HFFc6 (cell line): ENCODE measurements at places on chromosomes 6 and 20.

- no peak for DNase-seq
Measured at GRCh38 chr6:114339706-114340105, 3.1 kb downstream of the HS3ST5 start.

DNA sequence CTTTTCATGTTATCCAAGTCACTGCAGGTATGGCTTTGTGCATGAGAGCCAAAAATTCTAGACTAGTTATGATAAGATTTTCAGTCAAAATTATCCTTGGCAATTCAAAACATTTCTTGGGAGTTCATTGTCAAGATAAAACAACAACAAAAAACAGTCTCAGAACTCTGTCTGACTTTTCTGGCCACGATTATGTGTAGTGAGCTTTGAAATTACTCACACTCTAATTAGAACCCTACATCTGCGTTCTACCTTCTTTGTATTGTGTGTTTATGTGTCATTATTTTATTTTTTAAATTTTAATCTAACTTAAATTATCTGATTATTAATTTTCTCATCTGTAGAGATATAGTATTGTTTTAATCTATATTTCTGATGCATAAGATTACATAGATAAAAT lies 459.2 kb downstream of the FRK start:
- no peak for DNase-seq

- DNase-seq, result no peak
Measured at GRCh38 chr6:53347250-53347920, 1.4 kb downstream of the ELOVL5 start.

DNA sequence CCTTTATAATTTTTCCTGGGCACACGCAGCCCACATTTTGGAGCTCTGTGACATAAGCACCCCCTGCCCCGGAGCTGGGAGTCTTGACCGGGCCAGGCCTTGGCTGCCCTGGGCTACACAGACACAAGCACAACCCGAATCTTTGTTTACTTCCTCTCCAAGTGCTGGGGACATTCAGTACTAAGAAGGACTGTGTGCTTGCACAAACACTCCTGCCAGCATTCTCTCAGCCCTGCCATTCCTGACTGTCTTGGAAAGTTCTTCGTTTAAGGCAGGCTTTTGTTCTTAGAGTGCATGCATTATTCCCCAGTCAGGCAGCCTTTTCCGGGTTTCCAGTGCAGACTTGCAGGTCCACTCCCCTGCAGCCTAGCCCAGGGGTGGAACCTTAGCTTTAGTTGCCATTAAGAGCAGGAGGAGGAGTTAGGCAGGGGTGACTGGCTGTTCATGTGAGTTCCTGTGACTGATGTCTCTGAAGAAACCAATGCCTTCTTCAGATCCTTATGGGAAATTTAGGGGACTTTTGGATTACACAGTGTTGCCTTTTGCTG lies 28.6 kb downstream of the FOXO3 start:
- DNase-seq, result peak; percentile 56

- no peak for DNase-seq
Measured at GRCh38 chr6:158408013-158408412, 95.7 kb downstream of the TULP4 start.

DNA sequence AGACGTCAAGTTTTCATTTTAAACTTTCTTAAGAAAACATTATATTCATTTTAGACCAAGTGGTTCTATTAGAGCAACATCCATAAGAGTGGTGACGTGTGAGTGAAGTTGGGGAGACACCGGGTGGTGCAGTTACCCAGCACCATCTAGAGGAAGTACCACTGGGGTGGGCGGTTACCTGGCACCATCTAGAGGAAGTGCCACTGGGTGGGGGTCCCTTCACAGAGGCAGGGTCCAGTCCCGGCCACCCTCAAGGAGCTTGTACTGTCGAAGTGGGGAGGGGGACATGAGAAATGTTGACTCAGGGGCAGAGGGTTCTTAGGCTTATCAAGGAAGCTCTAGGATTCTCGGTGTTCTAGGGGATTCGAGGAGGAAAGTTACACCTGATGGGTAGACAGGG lies 26.2 kb downstream of the PHACTR3 start:
- DNase-seq, result no peak

DNA sequence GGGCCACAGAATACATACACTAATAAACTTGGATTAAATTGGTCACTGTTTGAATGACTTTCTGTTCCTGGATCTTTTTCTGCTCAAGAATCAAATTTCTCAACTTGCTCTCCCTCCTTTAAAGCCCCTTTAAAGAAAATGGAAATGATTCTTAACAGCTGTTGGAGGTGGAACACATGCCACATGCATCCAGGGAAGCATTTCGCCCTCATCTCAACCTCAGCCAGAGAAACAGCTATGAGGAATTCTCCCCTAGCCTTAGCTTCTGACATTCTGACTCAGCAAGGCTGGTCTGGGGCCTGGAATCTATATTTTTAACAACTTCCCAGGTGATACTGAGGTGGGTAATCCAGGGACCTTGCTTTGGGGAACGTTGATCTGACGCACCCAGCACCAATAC lies 263.4 kb upstream of the ECI2 start:
- no peak for DNase-seq

DNA sequence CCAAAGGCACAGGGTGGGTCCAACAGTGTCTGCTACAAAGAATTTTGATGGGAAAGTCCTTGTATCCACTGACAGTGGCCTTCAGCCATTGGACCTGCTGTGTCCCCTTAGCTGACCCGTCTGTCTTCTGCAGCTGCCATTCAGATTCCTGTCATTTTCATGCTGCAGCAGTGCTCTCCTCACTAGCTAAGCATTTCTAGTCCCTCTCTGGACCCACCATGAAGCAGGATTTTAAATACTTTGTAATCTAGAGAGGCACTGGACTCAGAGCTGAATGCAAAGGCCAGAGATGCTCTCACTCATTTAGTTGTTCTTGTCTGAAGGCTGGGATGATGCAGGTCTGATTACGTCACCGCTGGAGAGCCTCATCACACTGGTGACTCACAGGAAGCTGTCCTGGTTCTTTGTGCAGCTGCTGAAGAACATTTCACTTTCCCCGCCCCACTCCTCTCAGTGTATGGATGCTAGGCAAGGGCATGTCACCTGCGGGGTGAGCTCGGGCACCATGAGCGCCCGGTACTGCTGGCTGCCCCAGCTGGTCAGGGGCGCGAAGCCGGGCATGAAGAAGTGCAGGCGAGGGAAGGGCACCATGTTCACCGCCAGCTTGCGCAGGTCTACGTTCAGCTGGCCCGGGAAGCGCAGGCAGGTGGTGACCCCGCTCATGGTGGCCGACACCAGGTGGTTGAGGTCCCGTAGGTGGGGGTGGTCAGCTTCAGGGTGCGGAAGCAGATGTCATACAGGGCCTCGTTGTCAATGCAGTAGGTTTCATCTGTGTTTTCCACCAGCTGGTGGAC lies 19.4 kb upstream of the TUBB2A start:
- peak; percentile 85 for DNase-seq

DNA sequence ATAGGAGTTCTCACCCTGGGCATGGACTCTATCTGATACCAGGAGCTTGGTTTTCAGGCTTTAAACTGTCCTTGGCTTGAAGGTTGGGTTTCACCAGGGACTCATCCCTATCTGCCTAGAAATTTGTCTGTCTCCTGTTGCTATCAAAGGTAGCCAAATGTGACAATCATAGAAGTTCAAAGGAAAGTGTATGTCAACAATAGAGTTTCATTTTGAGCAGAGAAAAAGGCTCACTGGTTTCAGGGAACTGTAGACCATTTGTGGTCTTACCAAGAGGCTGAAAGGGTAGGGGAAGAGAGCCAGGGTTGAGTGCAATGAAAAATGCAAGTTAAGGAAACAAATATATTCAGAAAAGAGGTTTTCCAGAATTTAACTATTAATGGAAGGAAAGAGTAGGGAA lies 966.8 kb upstream of the CITED2 start:
- DNase-seq, result no peak

DNA sequence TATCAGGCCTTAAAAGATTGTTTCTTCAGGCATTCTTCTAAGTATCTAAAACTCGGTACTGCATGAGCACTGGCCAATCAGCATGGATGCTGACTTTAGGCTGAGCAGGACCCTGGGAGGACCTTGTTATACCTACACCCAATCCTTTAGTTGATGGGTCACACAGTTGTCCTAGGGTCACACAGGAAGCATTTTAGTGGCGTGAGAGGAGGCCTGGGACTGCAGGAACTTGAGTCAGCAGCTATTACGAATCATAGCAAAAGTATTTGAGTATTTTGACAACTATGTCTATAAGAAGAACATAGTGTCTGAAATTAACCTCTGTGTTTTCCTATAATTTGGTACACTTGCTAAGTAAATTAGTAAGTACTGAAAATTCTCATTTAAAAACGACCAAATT lies 741.4 kb downstream of the HACE1 start:
- DNase-seq, result no peak

DNA sequence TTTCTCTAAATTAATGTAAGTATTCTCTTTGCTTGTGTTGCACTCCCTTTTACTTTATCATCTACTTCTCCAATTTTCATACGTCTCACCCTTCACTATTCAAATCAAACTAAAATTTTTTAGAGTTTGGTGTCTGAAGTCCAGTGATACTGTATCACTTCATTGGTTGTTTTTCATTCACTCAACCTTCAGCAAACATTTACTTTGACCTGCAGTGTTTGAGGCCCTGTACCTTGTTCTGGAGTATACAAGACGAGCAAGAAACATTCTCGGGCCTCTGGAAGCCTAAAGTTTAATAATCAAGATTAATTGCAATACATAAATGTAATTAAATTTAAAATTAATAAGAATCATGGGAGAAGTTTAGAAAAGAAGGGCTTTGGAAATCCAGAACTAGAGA lies 64.6 kb downstream of the SCAF8 start:
- no peak for DNase-seq

DNA sequence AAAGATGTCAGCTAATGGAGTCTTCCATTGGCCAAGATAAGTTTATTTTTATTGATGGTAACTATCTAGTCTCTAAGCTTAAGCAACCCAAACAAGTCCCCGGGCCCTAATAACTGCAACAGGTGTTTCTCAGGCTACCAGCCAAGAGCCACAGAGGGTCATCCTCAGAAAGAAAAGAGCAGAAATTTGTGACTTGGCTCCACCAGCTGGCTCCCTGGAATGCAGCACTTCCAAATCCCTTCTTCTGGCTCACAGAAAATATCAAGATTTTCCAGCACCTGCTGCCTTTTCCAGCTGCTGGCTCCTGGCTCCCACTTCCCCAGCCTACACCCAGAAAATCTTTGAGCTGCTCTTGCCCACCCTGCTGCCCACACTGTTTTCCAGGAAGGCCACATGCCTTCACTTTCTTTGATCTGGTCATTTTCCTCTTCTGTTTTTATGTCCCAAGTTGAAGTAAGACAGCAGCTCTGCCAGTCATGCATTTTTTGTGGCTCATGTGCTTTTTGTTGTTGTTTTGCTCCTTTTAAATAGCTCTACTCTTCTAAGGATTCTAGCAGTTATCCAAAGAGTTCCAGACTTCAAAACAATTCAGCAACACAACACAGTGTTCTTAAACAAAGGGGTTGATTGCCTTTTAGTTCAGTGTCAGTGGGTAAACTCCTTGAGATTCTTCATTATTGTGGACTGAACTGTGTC lies 151.0 kb upstream of the SMLR1 start:
- peak; percentile 31 for DNase-seq

DNA sequence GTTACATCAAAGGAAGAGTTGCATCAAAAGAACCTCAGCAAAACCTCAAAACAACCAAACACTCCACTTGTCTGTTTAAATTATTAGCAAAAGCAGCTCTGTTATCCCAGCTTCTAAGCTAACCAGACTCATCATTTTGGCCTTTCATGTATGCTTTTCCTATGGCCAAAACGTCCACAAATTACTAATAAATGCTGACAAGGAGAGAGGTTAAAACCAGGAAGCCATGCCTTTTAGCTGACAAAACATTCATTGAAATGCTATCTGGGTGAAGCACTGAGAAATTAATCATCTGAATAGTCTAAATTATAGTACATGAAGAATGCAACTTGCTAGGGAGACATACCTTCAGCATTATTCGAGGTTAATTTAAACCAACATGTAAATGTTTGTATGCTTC lies 80.6 kb downstream of the LAMA2 start:
- DNase-seq, result peak; percentile 60

DNA sequence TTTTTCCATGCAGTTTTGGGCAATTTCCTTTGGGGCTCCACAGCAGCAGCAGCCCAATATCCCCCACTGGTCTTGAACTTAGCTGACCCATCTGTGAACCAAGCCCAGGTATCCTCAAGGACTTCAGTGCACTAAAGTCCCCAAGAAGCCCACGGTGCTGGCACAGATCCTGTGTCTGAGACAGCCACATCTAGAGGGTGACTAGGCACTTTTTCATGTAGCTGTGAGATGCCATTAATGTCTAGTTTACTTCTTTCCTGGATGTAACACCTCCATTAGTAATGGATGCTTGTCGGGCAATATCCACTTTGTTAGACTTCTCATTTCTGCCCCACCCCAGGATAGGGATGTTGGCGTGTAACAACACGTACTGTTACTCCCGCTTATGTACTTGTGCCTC lies 176.2 kb upstream of the PROKR2 start:
- no peak for DNase-seq

DNA sequence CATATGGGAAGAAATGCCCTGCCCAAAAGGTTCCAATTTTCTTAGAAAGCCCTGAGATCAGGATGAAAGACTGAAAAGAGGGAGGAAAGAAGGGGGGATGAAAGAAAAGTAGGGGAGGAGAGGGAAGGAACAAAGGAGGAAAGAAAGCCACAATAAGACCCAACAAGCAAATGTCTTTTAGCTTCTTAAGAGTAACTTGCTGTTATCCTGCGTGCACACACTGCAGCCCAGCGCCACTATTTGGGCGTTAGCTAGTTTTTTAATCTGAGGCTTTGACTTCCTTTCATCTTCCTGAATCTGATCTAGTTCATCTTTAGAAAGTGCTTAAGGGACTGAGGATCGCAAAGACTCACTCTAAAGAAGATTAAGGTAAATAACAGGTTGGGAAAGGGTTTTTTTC lies 77.4 kb upstream of the HDDC2 start:
- no peak for DNase-seq

DNA sequence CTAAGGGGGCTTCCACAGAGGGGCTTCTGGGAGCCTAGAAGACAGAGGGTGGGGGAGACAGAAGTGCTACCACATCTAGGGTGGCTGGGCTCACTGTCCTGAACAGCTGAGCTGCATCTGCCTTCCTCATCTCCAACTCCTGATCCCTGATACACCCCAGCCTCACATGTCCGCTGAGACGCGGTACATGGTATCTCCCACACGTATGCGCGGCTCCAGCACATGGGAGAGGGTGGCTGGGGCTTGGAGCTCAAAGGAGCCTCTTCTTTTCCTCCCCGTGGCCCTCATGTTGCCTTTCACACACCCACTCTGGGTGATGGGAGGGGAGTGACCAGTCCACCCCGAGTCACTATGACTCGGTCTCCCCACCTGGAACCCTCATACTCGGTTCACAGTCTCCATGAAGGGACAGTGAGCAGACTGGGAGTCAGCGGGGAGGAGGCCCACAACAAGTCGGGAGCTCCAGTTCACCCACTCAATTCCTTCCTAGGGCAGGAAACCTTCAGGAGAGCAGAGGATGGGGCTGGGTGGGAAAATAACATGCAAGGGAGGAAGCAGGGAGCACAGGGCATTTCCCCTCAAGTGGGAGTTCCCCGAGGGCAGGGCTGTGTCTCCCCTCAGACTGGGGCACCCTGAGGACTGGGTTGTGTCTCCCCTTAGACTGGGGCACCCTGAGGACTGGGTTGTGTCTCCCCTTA lies 61.7 kb downstream of the MRPL14 start:
- DNase-seq, result no peak

- DNase-seq, result no peak
Measured at GRCh38 chr6:117138920-117139319, 126.4 kb upstream of the VGLL2 start.
